ENCODE measurements at places on chromosomes 4 and X.

DNA sequence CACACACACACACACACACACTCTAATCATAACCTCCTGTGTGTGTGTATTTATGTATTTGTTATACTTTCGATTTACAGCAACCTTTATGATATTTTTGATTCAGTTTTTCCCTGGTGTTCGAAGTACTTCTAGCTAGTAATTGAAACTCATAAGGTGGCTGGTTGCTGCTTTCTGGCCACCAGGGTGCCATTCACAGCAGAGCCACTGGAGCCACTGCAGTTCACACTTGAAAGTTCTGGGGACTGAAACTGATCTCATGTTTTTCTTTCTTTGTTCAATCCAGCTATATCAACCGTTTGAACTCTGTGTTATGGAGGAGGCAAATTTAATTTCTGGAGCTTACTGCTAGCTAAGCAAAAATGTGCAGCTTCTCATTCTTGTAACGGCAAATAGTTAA is 419.4 kb downstream of the ADGRL3 start:
- DNase-seq, result no peak

- no peak for DNase-seq
Measured at GRCh38 chr4:3703677-3704521, 62.3 kb upstream of the ADRA2C start.

DNA sequence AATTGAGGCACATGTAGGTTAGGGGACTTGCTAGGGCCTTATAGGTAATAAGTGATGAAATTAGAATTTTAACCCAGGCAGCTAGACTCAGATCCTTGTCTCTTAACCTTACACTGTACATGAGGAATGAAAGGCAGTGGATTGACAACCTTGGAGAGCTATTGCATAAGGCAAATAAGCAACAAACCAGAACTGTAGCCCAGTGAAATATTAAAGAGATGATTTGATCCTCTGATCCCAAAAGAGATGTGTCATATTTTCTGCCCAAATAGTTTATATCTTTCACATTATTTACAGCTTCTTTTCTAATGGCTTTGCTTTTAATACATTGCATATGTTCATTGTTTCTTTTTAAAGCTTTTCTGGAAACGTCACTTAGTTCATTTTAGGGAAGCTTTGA is 252.6 kb downstream of the ANK2 start:
- no peak for DNase-seq

- DNase-seq, result no peak
Measured at GRCh38 chr4:68997040-68997439, 45.4 kb upstream of the UGT2A3 start.

DNA sequence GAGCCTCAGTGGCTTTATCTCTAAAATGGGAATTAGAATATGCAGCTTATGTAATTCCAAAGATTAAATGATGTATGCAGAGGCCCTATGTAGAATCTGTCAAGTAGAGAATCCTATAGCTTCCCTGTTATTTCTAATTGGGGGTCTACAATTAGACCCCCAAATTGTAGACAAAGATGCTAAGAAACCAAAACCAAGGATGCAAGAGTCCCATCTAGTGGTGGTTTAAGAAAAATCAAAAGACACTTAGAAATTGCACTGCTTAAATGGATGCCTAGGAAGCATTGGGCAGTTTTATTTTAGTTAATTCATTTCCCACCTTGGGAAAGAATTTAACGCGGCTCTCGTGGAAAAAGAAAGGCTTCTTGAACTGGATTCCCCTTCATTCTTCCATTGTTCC is 115.2 kb downstream of the GABRA2 start:
- no peak for DNase-seq

- DNase-seq, result no peak
Measured at GRCh38 chrX:133995759-133996158, 10.4 kb upstream of the GPC3 start.

DNA sequence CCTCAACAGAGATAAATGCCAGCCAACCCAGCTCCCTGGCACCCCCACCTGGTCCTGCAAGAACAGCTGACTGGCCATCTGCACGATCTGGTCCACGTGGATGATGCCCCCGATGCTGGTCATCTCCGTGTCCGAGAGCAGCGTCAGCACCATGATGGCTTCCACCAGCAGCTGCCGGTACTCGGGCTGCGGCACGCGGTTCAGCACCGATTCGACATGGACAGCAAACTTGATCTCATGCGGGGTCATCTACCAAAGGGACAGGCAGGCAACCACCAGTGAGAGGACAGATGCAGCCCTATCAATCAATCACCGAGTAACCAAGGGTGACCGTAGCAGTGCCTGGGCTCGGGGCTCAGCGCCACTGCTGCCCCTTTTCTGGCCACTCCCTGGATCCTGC is 89.8 kb downstream of the PHKA2 start:
- DNase-seq, result no peak

GRCh38 chrX:44042751-44043150 is 69.6 kb upstream of the NDP start:
- DNase-seq, result no peak

DNA sequence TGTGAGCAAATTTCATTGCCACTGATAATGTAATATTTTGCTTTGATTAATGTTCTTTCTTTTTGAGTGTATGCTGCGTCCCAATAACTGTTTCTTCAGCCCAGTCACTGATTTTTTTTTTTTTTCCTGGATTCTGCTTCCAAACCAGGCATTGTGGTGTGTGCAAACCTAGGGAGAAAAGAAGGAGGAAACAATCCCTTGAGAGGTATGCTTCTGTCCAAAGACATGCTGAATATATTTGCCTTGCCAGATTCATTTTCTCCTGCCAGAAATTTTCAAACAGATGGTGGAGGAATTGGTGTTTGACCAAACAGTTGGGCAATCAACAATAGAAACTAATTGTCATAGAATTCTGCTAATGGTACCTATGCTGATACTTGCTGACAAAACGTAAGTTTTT is 753.6 kb downstream of the RPA4 start:
- no peak for DNase-seq

DNA sequence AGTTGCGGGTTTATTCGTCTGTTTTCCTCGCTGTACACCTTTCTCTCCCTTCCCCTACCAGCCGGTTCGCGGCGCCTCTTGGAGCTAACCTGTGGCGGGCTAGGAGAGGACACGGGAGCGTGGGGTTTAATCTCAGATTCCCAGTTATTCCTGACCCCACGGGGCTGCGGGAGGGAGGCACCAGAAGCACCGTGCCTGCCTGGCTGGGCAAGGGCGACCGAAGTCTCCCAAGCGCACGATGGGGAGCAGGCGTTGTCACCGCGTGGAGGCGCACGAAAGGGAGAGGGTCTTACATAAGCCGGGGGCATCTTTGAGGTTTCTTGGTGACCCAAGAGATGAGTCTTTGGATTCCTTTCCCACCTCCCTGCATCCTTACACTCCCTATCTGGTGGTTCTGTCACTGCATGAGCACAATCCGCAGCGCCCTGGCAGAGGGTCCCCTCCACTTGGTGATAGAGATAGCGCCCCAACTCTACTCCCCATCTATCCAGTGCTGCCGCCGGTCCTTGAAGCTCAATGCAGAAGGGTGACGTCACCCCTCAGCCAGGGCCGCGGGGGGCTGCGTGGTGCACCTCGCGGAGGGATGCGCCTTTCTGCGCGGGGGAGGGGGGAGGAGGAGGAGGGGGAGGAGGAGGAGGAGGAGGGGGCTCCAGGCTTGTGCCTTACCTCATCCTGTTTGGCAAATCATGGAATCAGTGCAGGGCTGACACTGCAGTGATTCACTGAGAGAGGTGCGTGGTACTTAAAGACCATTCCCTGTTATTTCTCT is 793 bp downstream of the TSPAN7 start:
- DNase-seq, result no peak

DNA sequence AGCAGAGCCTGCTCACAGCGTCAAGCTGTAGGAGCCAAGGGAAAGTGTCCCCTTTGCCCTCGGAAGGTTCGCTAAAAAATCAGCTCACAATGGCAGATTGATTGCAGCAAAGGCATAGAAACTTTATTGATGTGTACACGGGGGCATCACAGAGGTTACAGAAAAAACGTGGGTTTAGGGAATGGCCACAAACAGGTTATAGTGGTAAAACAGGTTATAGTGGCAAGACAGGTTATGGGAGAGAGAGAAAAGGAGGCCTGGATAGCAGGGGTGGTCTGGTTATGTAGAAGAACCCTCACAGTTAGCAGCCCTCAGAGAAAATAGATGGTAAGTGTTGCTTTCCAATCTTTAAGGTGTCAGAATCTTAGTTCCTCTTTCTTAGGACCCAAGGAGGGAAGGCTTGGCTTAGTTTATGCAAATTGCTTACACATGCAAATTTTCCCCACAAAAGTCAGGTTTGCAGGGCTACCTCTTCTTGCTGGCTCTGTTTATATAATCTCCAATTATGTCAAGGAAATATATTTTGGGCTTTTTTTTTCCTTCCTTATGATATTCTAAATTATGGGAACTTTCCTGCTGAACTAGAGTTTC is 113.7 kb downstream of the BMP15 start:
- no peak for DNase-seq

GRCh38 chr4:75745721-75746199 is 21.4 kb downstream of the USO1 start:
- no peak for DNase-seq

DNA sequence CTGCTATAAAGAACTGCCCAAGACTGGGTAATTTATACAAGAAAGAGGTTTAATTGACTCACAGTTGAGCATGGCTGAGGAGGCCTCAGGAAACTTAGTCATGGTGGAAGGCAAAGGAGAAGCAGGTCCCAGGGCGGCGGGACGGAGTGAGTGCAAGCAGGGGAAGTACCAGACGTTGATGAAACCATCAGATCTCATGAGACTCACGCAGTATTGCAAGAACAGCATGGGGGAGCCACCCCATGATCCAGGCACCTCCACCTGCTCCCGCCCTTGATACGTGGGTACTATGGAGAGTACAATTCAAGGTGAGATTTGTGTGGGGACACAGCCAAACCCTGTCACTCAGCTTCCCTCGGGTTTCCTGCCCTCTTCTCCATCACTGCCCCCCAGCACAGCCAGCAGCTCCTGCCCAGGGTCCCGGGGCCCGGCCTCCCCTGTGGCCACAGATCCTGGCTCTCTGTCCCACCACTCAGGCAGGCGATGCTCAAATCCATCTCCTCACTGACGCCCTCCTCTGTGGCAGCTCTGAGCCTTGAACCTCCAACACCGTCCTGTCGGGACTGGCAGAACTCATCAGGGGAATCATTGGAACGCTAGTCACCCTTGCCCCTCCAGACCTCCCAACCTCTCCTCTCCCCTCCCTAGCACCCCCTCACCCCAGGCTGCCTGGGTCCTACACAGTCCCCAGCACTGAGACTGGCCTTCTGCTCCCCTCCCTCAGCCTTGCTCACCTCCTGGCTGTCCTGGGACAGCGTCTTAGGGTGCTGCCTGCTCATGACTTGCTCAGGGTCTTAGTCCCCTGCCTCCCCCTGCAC is 37.6 kb downstream of the FGFRL1 start:
- DNase-seq, result no peak

- no peak for DNase-seq
Measured at GRCh38 chrX:13932416-13932815, 97.3 kb downstream of the GEMIN8 start.

DNA sequence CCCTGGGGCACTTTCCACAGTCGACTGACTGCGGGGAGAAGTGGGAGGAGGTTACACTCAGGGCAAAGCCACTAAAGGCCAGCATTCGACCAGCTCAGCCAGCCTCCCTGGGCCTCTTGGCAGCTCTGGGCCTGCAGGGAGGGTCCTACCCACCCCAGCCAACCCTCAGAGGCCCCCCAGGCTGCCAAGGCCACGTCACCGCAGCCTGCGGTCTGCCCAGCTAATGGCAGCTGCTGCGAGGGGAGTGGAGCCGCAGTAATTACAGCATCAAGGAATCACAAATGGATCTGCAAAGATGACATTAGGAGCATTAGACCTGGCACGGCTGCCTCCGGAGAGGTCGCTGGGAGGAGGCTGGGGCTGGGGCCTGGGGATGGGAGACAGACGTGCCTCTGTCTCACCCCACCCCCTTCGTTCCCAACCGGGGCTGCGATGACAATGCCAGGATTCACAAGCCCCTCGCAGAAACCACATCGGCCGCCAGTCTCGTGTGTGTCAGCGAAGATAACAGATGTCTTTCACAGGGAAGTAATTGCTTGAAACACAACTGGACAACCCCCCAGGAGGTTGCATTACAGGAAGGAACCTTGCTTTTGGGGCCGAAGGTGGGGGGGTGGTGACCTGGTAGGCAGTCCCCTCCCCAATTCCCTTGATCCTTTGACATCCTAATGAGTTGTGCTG is 367.6 kb downstream of the BCOR start:
- DNase-seq, result no peak

DNA sequence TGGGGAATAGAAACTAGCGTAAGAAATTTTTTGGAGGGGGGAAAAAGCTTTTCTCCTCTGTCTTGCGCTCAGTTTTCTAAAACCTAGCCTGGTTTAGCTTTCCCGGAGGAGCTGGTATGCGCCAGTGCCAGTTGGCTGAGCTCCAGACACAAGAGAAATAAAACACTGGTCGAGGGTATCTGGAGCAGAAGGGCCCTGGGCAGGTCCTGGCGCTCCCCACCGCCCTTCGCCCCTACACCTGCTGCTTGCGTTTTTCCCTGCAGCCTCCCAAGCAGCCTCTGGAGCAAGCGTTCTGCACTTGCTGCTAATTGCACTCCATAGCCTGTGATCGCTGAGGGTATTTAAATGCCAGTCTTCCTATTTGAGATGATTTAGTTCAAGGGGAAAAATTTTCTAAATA is 816 bp downstream of the EREG start:
- no peak for DNase-seq

DNA sequence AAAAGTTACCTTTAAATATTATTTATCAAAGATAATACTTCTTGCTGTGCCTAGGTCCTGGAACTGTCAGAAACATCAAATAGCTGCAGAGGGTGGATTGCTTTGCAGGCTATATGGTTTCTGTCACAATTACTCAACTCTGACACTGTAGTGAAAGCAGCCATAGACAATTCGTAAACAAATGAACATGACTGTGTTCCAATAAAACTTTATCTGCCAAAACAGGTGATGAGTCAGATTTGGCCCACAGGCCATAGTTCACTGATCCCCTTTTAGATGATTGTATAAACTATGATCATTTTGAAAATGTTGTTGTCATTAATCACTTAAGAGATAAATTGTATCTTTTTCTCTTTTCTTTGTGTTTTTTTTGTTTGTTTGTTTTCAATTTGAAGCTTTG is 8.4 kb upstream of the MEPE start:
- DNase-seq, result no peak

DNA sequence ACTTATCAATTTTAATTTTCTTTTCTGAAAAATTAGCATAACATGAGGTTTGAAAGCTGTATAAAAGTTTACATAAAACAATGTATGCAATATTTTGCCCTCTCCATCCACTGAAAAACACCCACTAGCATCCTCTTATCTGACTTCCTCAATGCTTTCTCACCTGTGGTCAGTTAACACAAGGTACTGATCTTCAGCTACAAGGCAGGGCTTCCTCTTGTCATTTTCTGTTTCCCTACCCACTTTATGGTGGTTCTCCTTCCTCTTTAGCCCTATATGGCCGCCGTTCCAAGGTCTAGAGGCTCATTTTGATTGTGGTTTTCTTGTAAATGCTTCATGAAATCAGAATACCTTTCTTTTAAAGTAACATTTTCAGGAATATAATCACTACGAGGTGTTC is 618.6 kb upstream of the CPEB2 start:
- no peak for DNase-seq

GRCh38 chr4:149552601-149553000 is 263.0 kb downstream of the IQCM start:
- DNase-seq, result no peak

All from stimulated activated CD8-positive, alpha-beta memory T cell treated with anti-CD3 and anti-CD28 coated beads, Interleukin-4, amount 100 ng/mL, for 24 hours (primary cell).